ENCODE measurements at places on chromosomes 7 and 10. TPM values are rescaled to one million over a fixed set of nuclear protein-coding genes. Genes with fewer than 3 reads are reported as not detected.
A peak's percentile ranks its signal among the peaks of the same experiment; 100 is the strongest.

DNA sequence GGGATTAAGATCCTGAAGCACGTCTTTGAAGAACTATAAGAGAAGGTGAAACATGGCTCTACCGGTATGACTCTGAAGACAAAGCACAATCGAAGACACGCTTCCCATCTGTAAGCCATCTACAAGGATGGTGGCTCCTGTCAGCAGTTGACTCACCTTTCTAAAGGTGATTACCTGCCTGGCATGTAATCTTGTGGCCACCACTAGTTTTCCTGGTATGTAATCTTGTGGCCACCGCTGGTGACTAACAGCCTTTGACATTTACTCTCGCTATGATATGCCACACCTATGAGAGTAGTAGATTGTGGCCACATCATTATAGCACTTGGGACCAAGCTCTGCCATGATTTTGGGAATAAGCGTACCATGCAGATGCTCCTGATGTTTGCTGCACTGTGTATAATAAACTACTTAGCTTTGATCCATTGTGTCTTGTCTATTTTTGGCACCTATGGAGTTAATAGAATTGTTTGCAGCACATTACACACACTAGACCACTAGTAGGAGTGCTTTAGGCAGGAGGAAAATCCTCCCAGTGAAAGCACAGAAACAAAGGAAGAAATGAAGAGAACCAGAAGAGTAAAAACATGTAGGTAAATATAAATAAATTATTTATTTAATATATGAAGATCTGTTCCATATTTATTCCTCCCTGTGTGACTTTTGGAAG is 59.8 kb downstream of the VAX1 start:
- no peak for DNase-seq

DNA sequence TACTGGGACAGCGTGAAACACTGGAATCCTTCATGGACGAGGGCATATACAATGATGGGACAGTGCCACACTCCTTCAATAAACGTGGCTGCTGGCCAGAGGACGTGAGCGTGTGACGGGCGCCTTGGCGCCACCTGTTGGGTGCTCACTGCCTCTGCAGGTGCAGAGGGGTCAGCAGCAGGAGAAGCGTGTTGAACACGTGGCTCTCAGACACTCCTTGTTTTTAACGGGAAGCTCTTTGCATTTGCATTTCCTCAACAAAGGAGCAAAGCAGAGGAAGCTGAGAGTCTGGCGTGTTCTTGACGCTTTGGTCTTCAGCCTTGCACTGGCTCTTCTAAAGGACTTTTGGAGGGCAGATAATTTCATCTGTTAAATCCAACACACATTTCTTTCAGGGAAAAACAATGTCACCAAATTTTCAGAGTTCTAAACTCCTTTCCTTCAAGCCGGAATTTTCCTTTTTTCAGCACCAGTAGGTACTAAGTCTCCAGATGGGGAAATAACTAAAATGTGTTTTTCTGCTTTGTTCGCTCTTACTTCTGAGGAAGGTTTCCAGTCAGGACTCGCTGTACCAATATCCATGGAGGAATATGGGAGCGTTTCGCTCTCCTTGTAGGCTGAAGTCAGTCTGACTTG is 2.9 kb upstream of the GET4 start:
- DNase-seq = peak; percentile 91

GRCh38 chr10:110625356-110625894 is 18.7 kb upstream of the RBM20 start:
- no peak for DNase-seq

- DNase-seq = no peak
Observed at GRCh38 chr10:121596689-121597503, 1.3 kb downstream of the FGFR2 start.

- peak; percentile 84 for DNase-seq
Observed at GRCh38 chr10:48463318-48464003, 141.4 kb downstream of the ARHGAP22 start.

GRCh38 chr7:121831801-121832200 is 41.2 kb upstream of the PTPRZ1 start:
- no peak for DNase-seq

DNA sequence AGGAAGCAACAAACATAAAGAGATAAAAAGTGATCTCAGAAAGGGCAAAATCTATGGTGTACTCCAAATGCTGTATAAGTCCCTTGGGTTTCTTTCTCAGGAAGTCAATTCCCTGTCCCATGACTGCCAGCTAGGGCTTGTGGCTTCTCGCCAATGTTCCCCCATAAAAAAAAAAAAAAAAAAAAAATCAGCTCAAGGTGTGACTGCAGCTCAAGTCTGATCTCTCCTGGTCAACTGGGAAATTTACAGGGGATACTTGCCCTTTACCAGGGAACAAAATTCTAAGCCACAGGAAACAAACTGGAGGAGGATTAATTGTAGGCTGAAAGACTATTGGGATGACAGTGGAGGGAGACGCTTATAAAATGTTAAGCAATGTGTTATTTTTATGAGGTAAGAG is 76.0 kb downstream of the PCGF5 start:
- DNase-seq = no peak

- peak; percentile 93 for DNase-seq
Observed at GRCh38 chr10:91632671-91633550, at the start of gene PPP1R3C. Gene PPP1R3C, minus strand, starts transcription at chr10:91633071. Its CDS starts 102 bp downstream, at chr10:91632969.

DNA sequence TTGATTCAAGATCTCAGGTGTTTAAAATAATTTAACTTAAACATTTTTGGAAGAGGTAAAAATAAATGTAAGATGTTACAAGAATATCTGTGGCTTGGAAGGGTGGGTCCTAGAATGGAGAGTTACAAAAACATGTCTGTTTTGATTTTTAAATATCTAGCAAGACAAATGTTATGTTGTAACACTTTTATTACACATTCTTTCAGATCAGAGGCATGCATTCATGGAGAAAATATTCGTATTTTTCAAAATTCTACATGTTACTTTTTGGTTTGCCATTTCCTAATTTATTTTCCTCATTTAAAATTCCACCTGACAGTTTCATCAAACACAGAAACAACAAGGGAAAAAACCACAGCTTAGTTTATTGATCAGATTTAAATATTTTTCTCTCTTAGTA is 10.0 kb downstream of the WBP1L start:
- no peak for DNase-seq

DNA sequence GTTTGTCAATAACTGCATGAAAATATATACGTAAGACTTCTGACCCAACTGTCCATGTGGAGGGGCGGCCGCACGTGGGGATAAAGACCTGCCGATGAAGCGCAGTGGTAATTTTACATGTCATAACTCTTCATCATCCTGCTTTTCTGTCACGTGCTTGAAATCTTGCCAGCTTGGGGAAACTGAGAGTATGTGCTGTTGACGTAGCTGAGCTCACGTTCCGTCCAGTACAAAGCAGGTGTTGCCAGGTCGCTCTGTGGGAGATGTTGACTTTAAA is 105.1 kb downstream of the INPP5A start:
- DNase-seq = no peak

DNA sequence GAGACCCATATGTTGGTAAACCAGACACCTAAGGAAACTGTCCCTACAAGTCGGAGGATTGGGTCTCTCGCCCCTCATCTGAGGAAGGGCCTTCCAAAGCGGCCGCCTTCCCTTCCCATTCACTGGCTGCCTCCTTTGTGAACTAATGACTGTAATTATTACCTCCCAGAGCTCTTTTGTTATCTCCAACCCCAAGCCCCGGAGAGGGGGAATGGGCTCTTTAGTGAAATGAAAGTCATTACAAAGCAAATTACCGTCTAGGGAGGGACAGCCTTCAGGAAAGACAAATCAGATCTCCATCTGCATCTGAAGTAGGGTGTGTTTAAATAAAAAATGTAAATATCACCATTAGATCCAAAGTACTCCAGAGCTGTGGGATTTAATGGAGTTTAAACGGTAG is 2.6 kb upstream of the GAD2 start:
- no peak for DNase-seq

GRCh38 chr7:101991860-101992259 is 174.4 kb downstream of the CUX1 start:
- no peak for DNase-seq

- DNase-seq = no peak
Observed at GRCh38 chr7:133513608-133514007, 260.7 kb downstream of the EXOC4 start.

GRCh38 chr7:55485501-55486191 is 86.7 kb downstream of the VOPP1 start:
- DNase-seq = no peak

- DNase-seq = no peak
Observed at GRCh38 chr10:20598590-20598989, 298.5 kb downstream of the NEBL start.

GRCh38 chr7:96055717-96056116 is 266.2 kb downstream of the SLC25A13 start:
- no peak for DNase-seq

- peak; percentile 95 for DNase-seq
Observed at GRCh38 chr10:80158598-80159127, 26.1 kb downstream of the PLAC9 start.

DNA sequence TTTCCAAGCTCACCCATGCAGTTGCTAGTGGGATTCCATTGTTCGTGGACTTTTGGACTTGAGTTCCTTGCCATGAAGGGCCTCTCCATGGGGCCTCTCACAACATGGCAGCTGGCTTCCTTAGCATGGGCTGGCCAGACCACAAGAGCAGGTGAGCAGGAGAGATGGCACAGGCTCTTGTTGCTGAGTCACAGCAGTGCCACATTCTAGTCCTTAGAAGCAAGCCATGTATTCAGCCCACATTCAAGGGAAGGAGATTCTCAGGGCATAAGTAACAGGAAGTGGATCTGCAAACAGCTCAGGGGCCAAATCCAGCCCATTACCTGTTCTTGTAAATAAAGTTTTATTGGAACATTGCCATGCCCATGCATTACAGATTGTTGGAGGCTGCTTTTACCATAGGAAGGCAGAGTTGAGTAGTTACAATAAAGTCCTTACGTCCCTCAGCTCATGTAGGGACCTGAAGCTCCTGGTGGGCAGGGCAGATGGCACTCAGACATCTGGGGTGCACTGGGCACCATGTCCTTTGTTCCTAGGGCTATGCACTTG is 481.5 kb upstream of the FOXK1 start:
- no peak for DNase-seq

GRCh38 chr7:33012364-33012763 is 50.2 kb downstream of the NT5C3A start:
- DNase-seq = no peak

DNA sequence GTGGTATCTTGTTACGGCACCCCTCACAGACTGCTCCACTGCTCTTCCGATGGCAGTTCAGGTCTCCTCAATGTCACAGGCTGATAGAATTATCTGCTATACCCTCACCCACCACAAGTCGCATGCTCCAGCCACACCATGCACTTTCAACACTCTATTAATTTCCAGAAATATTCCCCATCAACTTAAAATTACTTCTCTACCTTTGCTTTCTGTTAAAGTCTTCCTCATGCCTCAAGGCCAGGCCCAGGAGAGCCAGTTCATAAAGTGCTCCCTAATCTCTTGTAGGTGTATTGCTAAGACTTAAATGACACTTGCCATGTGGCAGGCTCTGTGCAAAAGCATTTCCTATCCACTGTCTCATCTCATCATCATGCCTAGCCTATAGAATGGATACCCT is 105.9 kb upstream of the ARID5B start:
- DNase-seq = no peak

GRCh38 chr7:1847260-1848001 is 177.4 kb downstream of the ELFN1 start:
- DNase-seq = no peak

DNA sequence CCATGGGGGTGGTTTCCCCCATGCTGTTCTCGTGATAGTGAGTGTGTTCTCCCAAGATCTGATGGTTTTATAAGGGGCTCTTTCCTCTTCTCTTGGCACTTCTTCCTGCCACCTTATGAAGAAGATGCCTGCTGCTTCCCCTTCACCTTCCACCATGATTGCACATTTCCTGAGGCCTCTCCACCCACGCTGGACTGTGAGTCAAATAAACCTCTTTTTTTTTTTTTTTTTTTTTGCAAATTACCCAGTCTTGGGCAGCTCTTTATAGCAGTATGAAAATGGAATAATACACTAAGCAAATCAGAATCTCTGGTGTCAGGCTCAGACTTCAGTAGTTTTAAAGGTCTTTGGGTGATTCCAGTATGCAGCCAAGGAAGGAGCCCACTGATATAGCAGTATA is 28.2 kb downstream of the TAS2R41 start:
- no peak for DNase-seq

DNA sequence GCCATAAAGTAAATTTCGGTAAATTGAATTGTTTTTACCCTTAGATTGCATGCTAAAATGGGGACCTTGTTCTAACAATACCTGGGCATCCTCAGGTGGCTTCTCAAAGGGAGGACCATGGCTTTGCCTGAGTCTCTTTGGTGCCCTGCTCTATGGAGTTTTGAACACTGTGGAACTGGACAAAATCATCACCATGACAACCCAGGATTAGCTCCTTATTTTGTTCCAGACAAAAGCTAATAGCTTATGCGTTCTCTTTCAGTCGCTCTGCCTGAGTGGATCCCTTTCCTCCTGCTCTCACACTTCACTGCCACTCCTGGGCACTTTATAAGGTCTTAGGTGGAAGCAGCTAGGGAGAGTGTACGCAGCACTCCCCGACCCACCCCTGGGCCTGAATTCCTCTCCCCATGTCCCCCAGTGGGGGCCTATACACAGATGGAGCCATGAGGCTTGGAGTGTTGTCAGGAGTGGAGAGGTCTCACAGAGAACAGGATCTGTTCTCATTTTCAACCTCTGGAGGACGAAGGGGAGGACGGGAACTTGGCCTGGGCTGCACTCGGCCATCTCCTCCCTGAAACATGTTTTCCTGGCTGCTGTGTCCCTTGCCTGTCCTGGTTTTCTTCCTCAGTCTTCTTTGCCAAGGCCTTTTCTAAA is 19.0 kb downstream of the ADCYAP1R1 start:
- no peak for DNase-seq

DNA sequence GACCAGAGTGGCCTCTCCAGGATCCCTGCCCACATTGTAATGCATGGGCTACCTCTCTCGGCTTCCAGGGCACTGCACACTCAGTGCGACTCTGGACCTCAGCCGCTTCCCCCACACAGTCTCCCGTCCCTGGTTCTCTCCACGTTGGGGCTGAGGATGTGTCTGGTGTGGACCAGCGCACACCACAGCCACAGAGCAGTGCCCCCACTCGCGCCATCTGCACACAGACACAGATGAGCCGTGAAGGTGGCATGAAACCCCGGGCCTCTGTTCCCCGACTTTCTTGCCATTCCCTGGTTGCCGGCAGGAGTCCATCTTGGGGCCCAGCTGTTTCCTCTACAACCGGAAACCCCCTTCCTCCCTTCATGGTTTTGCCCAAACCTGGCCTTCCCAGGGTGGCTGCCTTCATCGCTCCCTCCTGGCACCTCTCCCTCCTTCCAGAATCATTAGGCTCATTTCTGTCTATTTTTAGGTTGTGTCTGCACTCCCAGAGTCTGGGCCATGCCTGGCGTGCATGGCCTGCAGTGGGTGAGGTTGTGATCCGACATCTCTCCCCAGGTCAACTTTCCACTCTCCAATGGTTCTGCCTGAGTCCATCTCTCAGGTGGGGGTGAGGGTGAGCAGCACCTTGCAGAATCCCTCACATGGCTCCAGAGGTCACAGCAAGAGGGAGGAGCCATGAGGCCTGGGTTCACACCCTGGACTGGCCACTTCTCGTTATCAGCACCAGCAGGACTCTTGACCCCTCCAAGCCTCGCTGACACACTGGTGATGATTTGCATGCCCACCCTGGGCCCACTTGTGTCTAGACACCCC is 10.1 kb downstream of the RASGEF1A start:
- DNase-seq = peak; percentile 73

JAKMIP3 gene
- total RNA-seq = 0.65 TPM

POP7 gene
- 26.3 TPM for total RNA-seq

CAMK2B gene
- not detected for total RNA-seq

FAM25C gene
- not detected for total RNA-seq

HHEX gene
- total RNA-seq = 1.7 TPM

ECHDC3 gene
- total RNA-seq = 1.2 TPM

PHYHIPL gene
- total RNA-seq = not detected

SPDYE8 gene
- not detected for total RNA-seq

KNDC1 gene
- total RNA-seq = not detected

ABHD11 gene
- 14.0 TPM for total RNA-seq

EVX1 gene
- total RNA-seq = not detected

SLC26A5 gene
- total RNA-seq = not detected

CLRN3 gene
- total RNA-seq = not detected
